Endodermal cell (in vitro differentiated cells): ENCODE measurements at places on chromosomes 1 and 21. TPM values are rescaled to one million over a fixed set of nuclear protein-coding genes. Genes with fewer than 3 reads are reported as not detected.

DNA sequence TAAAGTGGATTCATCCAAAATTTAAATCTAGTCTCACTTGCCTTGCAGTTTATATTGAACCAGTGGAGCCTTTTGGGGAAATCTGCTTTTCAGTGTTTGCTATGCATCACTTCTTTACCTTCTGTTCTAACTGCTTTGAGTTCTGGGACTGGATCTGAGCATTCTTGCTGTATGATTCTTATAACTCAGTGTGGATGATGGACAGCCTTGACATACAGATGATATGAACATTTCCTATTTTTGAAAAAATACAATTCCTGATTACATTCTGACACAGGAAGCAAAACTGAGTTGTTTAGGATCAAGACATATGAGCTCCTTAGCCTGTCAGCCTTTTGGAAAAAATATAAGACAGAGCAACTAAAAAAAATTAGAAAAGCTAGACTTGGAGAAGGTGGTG lies 115.2 kb downstream of the DISP1 start:
- H3K4me1 ChIP-seq = no peaks in the 10 kb centered on the region
- no peaks in the 10 kb centered on the region for H3K36me3 ChIP-seq
- no peaks in the 10 kb centered on the region for H3K27me3 ChIP-seq
- H3K4me3 ChIP-seq = no peak overlapping the region

GRCh38 chr1:229089586-229090208 lies 181.2 kb upstream of the RAB4A start:
- H3K36me3 ChIP-seq = no peaks in the 10 kb centered on the region
- H3K4me1 ChIP-seq = peaks cover 10% of the 10 kb centered on the region
- H3K27me3 ChIP-seq = no peaks in the 10 kb centered on the region

DNA sequence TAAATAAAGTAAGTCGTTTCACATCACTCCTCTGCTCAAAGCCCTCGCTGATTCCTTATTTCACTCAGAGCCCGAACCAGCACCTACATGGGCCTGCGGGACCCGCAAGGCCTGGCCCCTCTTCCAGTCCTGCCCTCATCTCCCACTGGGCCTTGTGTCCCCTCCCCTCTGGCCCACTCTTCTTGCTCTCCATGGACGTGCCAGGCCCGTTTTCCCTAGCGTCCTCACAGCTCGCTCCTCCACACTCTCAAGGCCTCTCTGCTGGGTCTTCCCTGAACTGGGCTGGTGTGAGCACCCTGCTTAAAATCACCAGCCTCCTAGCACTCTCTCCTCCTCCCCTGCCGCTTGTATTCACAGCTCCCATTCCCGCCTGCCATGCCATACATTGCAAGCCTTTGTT lies 237.9 kb downstream of the FOXD2 start:
- no peak overlapping the region for H3K4me3 ChIP-seq
- peak; percentile 55 for DNase-seq
- no peaks in the 10 kb centered on the region for H3K36me3 ChIP-seq
- H3K4me1 ChIP-seq = no peaks in the 10 kb centered on the region

DNA sequence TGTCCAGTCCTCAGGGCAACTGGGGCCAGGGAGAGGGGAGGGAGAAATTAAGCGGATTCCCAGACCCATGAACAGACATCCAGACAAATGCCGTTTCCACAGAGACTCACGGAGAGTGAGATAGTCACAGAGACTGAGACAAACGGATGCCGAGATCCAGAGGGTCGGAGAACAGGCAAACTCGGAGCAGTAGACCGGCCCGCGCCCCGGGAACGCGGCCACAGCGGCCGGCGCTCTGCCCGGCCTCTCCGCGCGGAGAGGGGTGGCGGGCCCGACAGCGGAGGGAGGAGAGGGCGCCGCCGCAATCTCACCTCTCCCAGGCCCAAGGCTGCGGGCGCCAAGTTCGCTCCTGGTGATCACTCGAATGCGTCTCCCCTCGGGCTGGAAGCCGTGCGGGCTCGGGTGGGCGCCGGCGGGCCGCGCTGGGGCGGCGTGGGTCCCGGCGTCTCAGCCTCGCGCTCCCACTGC lies 831 bp upstream of the FOXD2 start:
- H3K36me3 ChIP-seq = no peaks in the 10 kb centered on the region
- no peak overlapping the region for H3K27ac ChIP-seq
- peaks cover 8% of the 10 kb centered on the region for H3K4me1 ChIP-seq
- no peak for DNase-seq

- no peaks in the 10 kb centered on the region for H3K27me3 ChIP-seq
- no peak overlapping the region for H3K27ac ChIP-seq
- peak; percentile 89 for DNase-seq
- H3K36me3 ChIP-seq = peaks cover 27% of the 10 kb centered on the region
- H3K4me3 ChIP-seq = no peak overlapping the region
- peaks cover under 1% of the 10 kb centered on the region for H3K4me1 ChIP-seq
These were observed 5.4 kb upstream of the TNFRSF25 start for GRCh38 chr1:6471086-6471969.

- no peaks in the 10 kb centered on the region for H3K4me1 ChIP-seq
- H3K4me3 ChIP-seq = no peak overlapping the region
- H3K36me3 ChIP-seq = no peaks in the 10 kb centered on the region
- DNase-seq = no peak
These were observed 44.3 kb upstream of the TMPRSS2 start for GRCh38 chr21:41552254-41552653.

GRCh38 chr1:232249861-232250777 lies 379.8 kb downstream of the SIPA1L2 start:
- peak; percentile 72 for DNase-seq
- no peak overlapping the region for H3K4me3 ChIP-seq
- no peak overlapping the region for H3K27ac ChIP-seq
- peaks cover 8% of the 10 kb centered on the region for H3K4me1 ChIP-seq
- no peaks in the 10 kb centered on the region for H3K27me3 ChIP-seq

DNA sequence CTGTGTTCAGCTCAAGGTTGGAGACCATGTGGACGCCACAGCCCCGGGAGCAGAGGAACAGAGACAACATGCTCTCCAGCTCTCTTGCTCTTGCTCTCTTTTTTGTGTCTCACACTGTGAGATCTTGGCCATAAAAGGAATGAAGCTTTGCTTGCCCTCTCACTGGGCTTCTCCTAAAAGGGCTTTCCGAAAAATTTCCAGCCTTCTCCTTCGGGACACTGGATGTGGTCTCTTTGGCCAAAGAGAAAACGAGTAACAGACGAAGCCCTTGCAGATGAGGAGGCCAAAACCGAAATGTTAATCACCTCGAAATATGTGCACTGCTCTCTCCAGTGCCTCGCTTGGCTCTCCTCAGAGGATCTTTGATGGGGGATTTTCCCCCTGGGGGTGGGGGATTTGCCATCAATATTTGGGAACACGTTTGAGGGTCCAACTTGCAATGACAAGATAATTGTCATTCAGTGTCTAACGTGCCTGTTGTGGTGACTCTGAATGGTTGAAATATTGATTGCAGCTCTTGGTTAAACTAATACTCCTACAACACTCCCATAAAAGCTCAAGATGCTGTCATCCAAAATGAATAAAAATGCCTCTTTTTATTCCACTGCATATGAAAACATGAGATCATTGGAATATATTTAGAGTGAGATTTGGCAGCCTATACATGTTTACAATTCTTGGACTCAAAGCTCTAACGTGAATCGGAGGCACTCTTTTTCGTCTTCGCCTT lies 68.6 kb upstream of the ANGPTL1 start:
- no peak for DNase-seq

GRCh38 chr1:183110326-183110880 lies 75.7 kb upstream of the LAMC2 start:
- DNase-seq = no peak
- H3K4me3 ChIP-seq = no peak overlapping the region
- peaks cover 5% of the 10 kb centered on the region for H3K36me3 ChIP-seq
- H3K27me3 ChIP-seq = no peaks in the 10 kb centered on the region

GRCh38 chr1:2226525-2227345 lies 1.4 kb upstream of the SKI start:
- H3K27me3 ChIP-seq = no peaks in the 10 kb centered on the region
- H3K4me3 ChIP-seq = peak overlapping the region; percentile 72
- peaks cover 3% of the 10 kb centered on the region for H3K36me3 ChIP-seq
- H3K4me1 ChIP-seq = no peaks in the 10 kb centered on the region
- peak overlapping the region; percentile 88 for H3K27ac ChIP-seq

DNA sequence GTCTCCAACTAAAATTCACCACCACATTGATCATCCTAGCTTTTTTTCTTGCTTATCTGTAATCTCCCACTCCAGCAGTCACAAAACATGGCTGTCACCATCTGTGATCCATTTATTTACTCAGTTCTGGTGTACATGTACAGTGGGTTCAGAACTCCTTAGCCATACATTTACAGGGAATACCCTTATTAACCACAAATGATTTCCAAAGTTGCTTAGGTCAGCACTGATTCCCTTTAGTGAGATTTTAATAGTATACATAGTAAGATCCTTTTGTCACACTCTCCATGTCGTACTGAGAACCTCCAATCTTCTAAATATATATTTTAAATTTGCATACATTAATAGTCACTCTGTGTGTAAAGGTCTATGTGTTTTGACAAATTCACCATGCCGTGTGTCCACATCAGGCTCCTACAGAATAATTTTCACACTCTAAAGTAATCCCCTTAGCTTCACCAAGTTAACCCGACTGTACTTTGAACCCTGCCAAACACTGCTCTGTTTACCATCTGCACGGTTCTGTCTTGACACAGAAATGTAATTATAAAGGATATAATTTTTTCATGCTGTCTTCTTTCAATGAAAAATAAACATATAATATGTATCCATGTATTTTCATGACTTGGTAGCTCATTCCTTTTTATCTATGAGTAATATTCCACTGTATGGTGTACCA lies 473.6 kb upstream of the ZP4 start:
- no peak overlapping the region for H3K27ac ChIP-seq
- H3K27me3 ChIP-seq = no peaks in the 10 kb centered on the region
- no peak overlapping the region for H3K4me3 ChIP-seq
- DNase-seq = no peak

DNA sequence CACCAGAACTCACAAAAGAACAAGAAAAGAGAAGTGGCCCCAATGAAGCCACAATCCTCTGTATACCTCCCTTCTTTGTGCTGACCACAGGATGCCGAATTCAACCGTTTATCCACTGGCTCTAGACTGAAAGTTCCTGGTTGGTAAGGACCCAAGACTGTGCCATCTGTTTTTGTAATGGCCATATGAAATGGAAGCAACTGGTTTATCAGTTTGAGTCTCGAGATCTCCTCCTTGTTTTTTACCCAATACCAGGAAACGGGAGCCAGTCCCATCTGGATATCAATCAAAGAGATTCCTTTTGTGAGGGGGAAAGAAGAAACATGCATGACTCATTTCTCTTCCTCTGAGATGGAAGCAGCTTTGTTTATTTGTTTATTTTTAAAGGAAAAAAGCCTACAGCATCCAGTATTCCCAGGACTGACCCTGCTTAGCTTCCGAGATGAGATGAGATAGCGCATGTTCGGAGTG lies 32.4 kb upstream of the ZNF124 start:
- no peaks in the 10 kb centered on the region for H3K27me3 ChIP-seq
- H3K36me3 ChIP-seq = peaks cover 33% of the 10 kb centered on the region
- no peak overlapping the region for H3K27ac ChIP-seq
- no peak for DNase-seq
- H3K4me1 ChIP-seq = peaks cover 4% of the 10 kb centered on the region

DNA sequence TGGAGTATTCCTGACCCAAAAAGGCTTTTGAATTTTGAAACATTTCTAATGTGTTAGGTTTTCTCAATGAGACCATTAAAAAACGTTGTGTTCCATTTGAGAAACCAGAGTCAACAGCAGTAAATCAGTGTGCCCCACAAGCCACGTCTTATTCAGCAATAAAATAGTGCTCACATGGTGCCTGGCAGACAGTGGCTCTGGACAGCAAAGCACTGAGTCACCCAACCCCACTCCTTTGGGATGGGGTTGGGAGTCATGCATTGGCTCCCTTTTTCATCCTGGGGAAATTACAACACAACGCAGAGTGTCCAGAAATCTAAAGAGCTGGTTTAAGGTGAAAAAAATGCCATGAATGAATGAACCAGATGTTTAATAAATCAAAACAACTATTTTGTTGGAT lies 46.5 kb downstream of the KCNJ15 start:
- H3K4me1 ChIP-seq = no peaks in the 10 kb centered on the region
- H3K36me3 ChIP-seq = no peaks in the 10 kb centered on the region
- no peaks in the 10 kb centered on the region for H3K27me3 ChIP-seq
- no peak for DNase-seq

DNA sequence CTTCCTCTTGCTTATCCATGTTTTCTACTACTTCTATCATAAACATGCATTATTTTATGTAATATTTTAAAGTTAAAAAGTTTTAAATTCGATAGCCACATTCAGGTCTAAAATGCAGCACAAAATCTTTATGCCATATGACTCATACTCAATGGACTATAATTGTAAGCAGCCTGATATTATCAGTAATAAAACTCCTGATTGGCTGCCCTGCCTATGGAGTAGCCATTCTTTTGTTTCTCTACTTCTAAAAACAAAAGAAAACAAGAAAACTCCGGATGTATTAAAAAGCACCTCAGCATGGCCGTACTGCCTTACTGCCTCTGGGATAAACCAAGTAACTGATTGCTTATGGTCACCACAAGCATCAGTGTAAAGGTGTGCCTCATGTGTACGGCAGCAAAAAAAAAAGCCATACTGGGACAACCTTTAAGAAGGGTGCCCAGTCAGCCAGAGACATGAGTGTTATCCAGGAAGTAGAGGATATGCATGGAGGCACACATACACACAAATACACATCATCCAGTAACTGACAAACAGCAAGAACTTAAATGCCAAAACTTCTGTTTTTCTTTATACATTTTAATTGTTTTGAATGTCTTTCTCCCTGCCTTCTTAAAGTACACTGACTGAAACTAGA lies 9.2 kb downstream of the SLC35D1 start:
- no peak for DNase-seq
- H3K4me1 ChIP-seq = no peaks in the 10 kb centered on the region
- no peaks in the 10 kb centered on the region for H3K27me3 ChIP-seq

DNA sequence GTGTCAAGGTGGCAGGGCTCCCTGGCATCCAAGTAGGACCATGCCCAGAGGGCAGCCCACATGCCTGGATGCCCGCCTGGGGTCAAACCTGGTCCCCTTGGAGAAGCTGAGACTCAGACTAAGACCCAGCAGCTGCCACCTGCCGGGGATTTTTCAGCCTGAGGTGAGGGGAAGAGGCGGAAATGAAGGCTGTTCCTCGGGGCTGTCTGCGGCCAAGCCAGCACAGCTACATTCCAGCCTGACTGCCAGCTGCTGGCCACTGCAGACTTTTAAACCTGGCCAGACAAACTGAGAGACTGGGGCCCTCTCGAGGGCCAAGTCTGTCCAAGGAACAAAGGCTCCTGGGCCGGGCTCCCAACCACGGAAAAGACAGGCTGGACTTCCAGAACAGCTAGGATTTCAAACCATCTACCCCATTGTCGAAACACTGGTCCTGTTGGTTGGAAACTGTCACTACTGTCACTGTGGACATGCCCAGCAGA lies 21.9 kb upstream of the PLEKHG5 start:
- H3K36me3 ChIP-seq = no peaks in the 10 kb centered on the region
- DNase-seq = no peak
- no peaks in the 10 kb centered on the region for H3K4me1 ChIP-seq
- no peak overlapping the region for H3K4me3 ChIP-seq
- H3K27me3 ChIP-seq = no peaks in the 10 kb centered on the region

- no peaks in the 10 kb centered on the region for H3K4me1 ChIP-seq
- no peaks in the 10 kb centered on the region for H3K27me3 ChIP-seq
- no peak overlapping the region for H3K27ac ChIP-seq
- no peaks in the 10 kb centered on the region for H3K36me3 ChIP-seq
- H3K4me3 ChIP-seq = no peak overlapping the region
These were observed 103.6 kb upstream of the GPR52 start for GRCh38 chr1:174344162-174344561.

THEMIS2 gene
- total RNA-seq = 8.5 and 8.6 TPM in 2 replicates

RCAN3 gene
- 36.8 to 37.2 TPM (median 37.2 TPM) in 3 replicates for total RNA-seq

CRYAA gene
- total RNA-seq = not detected in 2 replicates

IGFN1 gene
- 0.11 TPM in 1 of 2 replicates, not detected in the other for total RNA-seq

CCDC181 gene
- total RNA-seq = 3.3 and 4.9 TPM in 2 replicates

IVL gene
- total RNA-seq = not detected in 3 replicates

FCGR1A gene
- not detected in 3 replicates for total RNA-seq

LYPD8 gene
- not detected in 2 replicates for total RNA-seq
